ENCODE measurements at places on chromosomes 5 and 9.

DNA sequence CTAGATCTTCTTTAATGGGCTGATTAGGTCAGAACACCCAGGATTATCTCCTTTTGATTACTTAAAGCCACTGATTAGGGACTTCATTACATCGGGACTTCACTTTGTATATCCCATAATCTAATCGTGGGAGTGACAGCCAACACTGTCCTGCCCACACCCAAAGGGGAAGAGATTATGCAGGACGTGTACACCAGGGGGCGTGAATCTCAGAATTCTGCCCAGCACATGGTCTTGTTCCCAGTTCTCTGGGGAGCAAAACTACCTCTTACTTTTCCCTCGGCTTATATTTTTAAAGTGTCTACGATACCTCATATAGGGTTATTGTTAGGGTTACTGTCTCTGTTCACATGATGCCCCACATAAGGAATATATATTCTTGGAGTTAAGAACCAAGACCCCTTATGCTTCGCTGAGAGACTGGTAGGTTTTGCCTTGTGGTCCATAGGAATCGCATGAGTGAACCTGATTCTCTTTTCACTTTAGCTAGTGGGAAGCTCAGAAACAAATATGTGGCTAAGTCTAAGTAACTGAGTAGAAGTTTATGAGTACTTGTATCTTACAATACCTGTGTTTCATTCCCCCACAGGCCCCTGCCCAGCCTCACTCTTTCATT, 192.7 kb downstream of the GNA14 start:
- no peak for DNase-seq

DNA sequence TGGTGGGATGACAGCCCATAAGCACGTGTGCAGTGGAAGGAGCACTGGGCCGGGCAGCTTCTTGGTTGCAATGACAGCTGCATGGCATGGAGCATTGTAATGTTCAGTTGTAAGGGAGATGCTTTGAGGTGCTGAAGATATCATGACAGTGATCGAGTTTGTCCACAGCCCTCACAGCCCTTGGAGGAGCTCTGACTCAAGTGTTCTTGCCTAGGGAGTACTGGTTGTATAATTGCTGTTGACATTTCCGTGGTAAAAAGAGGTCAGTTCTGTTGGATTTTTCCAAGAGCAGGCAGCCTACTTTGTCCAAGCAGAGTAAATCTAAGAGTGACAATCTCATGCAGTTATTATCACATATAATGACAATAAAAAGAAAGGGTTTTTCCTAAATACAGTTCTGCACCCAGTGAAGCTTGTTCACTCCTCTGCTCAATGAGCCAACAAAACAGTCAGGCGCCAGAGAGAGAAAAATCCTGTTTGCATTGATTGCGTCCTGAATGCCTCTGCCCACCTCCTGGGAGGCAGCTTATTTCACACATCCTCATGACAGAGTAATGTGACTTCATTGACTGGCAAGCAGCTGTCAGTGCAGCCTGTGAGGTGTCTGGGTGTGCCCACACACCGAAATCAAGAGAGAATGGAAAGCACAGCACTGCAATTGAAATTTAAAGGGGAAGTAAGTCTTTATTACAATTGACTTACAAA, 248.0 kb downstream of the NTRK2 start:
- no peak for DNase-seq

DNA sequence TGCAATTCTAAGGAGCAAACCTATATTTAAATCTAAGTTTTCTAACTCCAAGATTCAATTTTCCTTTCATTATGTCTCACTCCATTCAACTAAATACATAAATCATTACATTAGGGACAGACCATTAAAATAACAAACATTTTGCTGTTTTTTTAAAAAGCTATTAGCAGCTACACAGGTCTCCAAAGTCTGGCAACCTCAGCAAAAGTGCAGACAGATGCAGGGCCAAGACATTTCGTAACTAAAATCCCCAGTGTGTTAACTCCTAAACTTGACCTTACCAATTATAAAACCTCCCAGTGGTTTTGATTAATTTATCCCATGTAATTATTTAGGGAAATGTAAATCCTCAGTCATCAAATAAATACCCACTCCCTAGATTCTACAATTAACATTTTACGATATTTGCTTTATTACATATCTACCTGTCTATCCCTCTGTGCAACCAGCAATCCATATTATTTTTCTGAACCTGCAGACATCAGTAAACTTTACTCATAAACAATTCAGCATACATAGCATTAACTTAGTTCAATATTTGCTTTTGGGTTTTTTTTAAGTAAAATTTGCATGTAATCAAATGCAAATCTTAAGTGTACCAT, 64.7 kb downstream of the RGS7BP start:
- no peak for DNase-seq

- no peak for DNase-seq
Measured at GRCh38 chr9:108410161-108410560, 445.6 kb downstream of the ACTL7B start.

DNA sequence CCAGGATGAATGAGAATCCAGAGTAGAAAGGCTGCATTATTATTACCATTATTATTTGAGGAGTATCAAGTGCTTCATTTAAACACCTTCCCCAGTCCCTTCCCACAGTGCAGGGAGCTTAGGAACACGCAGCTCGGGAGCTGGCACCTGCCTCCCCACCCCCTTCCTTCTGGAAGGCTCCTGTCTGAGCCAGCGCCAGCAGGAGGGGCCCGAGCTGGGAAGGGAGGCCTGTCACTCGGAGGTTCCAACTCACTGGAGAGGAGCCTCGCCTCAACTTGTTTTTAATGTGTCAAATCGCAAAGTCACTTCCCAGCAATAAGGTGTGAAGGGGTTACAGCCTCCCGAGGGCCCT, 156.4 kb upstream of the IRX4 start:
- no peak for DNase-seq

GRCh38 chr9:124271660-124272059, 13.9 kb downstream of the NEK6 start:
- no peak for DNase-seq

DNA sequence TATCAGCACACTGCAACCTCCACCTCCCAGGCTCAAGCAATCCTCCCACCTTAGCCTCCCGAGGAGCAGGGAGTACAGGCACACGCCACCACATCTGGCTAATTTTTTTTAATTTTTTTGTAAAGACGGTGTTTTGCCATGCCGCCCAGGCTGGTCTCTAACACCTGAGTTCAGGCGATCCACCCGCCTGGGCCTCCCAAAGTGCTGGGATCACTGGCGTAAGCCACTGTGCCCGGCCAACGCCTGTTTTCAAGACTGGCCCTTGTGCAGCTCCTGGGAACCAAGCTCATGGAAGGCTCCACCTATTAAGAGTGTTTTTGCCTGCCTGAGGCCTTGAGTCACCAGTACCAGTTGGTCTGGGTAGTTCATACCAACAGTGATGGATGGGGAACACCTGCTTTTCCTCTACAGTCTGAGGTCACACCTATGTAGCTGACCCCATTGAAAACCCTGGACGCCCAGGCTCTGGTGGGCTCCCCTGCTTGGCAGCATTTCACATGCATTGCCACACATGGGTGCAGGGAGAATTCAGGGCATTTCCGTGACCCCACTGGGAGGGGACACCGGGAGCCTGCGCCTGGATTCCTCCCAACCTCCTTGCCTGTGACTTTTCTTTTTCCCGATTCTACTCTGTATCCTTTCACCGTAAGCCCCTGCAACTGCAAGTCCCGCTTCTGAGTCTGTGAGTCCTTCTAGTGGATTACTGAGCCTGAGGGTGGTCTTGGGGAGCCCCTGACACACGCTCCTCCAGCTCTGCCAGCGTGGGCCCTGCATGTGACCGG, 63.5 kb downstream of the ZNF354C start:
- DNase-seq = no peak

DNA sequence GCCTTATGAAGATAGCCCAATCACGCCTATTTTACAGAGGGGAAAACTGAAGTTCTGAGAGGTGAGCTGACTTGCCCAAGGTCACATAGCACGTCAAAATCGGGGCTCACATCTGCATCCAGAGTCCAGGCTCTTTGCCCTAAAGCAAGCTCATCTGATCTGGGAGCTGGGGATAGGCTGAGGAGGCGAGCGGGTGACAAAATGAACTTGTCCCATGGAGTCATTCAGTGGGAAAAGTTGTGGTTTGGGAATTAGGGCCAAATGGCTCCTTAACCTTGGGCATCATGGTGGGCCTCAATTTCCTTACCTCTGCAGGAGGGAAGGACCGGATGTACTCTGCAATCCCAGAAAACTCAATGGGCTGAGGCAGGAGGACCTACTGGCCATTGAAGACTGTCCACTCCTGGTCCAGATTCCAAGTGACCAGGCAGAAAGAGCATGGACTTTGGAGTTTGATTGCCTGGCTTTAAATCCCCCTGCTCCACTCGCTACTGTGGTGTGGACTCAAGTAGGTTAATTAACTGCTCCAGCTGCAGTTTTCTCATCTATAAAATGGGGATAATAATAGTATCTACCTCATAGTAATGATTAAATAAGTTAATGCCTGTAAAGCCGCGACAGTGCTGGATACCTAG, 160.4 kb downstream of the RGS3 start:
- DNase-seq = no peak

GRCh38 chr5:9431496-9432258, 114.2 kb downstream of the SEMA5A start:
- peak; percentile 76 for DNase-seq

All from foreskin melanocyte (primary cell).